ENCODE measurements at places on chromosomes 7 and 10. TPM values are rescaled to one million over a fixed set of nuclear protein-coding genes. Genes with fewer than 3 reads are reported as not detected.

DNA sequence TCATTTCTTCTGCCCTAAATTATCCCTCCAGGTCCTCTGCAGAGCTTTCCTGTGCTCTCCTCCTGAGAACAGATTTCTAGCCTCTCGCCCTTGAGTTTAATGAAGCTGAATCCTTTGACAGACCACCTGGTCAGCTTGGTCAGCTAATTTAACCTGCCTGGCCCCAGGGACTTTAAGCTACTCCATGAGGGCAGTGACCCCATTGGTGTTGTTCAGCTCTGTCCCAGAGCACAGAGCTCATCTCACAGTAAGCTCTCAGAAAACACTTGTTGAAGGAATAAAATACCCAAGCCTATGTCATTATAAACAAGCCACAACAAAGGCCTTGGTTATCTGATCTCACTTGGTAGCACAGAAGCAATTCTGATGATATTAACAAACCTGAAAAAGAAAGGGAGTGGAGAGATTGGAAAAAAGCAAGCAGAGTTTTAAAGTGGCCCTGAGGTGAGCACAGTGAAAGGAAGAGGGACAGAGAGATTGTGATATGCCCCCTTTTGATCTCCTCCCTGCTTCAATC lies 24.4 kb downstream of the SLC26A4 start:
- H3K4me1 ChIP-seq = no peaks in the 10 kb centered on the region
- no peak for DNase-seq
- no peaks in the 10 kb centered on the region for H3K36me3 ChIP-seq
- no peak overlapping the region for H3K4me3 ChIP-seq

DNA sequence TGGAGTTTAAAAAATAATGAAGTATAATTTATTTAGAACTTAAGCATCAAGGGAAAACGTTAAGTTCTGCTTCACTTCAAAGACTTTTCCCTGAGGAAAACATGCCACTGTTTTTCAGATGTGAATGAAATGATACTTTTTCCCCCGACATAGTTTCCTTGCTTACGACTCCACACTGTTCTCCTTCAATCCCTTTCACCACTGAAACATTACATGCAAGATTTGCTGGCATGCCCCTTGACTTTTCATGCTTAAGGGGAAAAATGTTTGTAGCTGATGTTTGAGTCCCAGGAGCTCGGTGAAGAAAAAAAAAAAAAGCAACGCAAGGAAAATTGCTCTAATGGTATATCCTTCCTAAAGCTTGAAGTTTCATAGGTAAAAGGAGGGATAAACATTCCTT lies 10.0 kb downstream of the GLI3 start:
- H3K27me3 ChIP-seq = peaks cover 5% of the 10 kb centered on the region
- H3K27ac ChIP-seq = peak overlapping the region; percentile 74
- H3K36me3 ChIP-seq = no peaks in the 10 kb centered on the region
- H3K4me3 ChIP-seq = no peak overlapping the region
- no peak for DNase-seq

Gene FGFBP3
- total RNA-seq = 1.1 TPM

- no peak overlapping the region for H3K27ac ChIP-seq
- H3K4me3 ChIP-seq = no peak overlapping the region
- no peaks in the 10 kb centered on the region for H3K4me1 ChIP-seq
- H3K36me3 ChIP-seq = no peaks in the 10 kb centered on the region
- DNase-seq = no peak
Measured at GRCh38 chr7:22675917-22676343, 51.1 kb upstream of the IL6 start.

DNA sequence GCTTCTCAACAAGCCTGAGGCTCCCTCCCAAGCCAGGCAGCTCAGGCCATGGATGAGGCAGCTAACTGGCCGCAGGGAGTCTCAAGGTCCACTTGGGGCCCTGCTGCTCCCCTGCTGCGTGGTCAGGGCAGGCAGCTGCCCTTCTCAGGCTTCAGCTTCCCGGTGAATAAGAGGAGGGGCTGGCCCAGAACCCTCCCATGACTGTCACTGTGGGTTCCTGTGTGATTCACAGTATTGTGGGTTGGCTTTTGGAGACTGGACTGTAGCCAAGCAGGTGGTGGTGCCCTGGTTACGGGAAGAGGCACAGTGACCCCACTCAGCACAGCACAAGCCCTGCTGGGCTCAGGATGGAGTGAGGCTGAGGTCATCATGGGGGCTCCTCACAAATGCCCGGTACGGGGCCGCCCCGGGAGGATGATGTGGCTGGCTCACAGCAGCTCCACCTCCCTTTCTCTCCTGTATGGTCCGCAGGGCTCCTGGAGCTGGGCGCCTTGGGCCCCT lies 189.8 kb downstream of the HECW1 start:
- H3K27ac ChIP-seq = no peak overlapping the region
- H3K4me1 ChIP-seq = no peaks in the 10 kb centered on the region
- H3K36me3 ChIP-seq = no peaks in the 10 kb centered on the region

Gene LIPA
- 90.7 TPM for total RNA-seq

GRCh38 chr10:131825960-131826650 lies 74.7 kb upstream of the PPP2R2D start:
- DNase-seq = peak; percentile 25
- no peak overlapping the region for H3K4me3 ChIP-seq
- H3K36me3 ChIP-seq = no peaks in the 10 kb centered on the region

GRCh38 chr7:20229646-20230500 lies 12.7 kb upstream of the MACC1 start:
- no peak for DNase-seq
- H3K27me3 ChIP-seq = no peaks in the 10 kb centered on the region
- no peaks in the 10 kb centered on the region for H3K4me1 ChIP-seq
- H3K4me3 ChIP-seq = no peak overlapping the region
- H3K36me3 ChIP-seq = no peaks in the 10 kb centered on the region

GRCh38 chr7:69961436-69961835 lies 363.2 kb downstream of the AUTS2 start:
- H3K27ac ChIP-seq = no peak overlapping the region
- peaks cover 5% of the 10 kb centered on the region for H3K4me1 ChIP-seq
- H3K27me3 ChIP-seq = no peaks in the 10 kb centered on the region
- H3K36me3 ChIP-seq = no peaks in the 10 kb centered on the region
- DNase-seq = no peak
- H3K4me3 ChIP-seq = no peak overlapping the region

Gene TRUB1
- total RNA-seq = 18.0 TPM

DNA sequence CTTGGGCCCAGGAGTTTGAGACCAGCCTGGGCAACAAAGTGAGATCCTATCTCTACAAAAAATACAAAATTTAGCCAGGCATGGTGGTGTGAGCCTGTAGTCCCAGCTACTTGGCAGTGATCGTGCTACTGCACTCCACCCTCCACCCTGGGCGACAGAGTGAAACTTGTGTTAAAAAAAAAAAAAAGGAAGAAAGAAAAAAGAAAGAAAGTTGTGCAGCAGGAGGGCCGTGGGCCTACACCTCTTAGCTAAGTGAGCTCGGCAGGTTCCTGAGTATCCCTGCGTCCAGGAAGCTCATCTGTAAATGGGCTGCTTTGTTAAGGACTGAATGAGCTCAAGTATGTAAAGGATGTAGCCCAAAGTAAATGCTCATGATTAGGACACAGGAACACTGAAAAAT lies 155.0 kb downstream of the RNF216 start:
- peak overlapping the region; percentile 34 for H3K27ac ChIP-seq
- no peaks in the 10 kb centered on the region for H3K4me1 ChIP-seq

DNA sequence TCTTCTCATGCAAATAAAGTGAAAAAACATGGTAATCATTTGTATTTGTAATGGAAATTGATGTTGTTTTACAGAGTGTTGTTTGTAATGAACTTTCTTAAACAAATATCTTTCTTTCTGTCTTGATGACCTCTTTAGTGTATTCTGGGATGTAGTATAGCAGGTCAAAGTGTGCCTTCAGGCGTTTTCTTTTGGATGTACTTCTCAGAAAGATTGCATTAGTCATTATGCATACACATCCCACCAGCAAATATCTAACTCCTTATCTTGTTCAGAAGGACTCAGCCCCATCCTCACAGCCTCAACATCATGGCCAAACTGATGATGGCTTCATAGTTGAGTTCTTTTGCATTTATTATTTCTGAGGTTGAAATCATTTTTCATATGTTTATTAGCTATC lies 124.7 kb downstream of the LRRC18 start:
- no peak overlapping the region for H3K27ac ChIP-seq
- no peak for DNase-seq

Gene KCNH2
- total RNA-seq = 0.29 TPM

DNA sequence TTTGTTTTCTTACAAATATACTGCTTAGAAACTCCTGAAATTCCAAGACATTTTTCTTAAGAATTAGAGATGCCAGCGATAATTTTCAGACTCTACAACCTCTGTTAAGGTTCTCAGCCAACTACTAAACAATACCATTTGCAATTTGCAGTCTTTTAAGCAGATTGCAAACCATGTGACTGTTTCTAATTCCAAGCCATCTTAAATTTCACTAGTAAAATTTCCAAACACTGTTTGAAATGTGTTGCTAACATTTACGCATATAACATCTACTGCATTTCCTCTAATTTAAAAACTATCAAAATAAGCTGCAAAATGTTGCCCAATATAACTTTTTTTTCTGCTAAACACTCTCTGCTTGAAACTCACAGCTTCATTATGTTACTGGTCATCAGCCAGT lies 56.0 kb upstream of the MACROH2A2 start:
- H3K27me3 ChIP-seq = no peaks in the 10 kb centered on the region
- H3K4me3 ChIP-seq = no peak overlapping the region
- H3K27ac ChIP-seq = no peak overlapping the region
- no peak for DNase-seq

DNA sequence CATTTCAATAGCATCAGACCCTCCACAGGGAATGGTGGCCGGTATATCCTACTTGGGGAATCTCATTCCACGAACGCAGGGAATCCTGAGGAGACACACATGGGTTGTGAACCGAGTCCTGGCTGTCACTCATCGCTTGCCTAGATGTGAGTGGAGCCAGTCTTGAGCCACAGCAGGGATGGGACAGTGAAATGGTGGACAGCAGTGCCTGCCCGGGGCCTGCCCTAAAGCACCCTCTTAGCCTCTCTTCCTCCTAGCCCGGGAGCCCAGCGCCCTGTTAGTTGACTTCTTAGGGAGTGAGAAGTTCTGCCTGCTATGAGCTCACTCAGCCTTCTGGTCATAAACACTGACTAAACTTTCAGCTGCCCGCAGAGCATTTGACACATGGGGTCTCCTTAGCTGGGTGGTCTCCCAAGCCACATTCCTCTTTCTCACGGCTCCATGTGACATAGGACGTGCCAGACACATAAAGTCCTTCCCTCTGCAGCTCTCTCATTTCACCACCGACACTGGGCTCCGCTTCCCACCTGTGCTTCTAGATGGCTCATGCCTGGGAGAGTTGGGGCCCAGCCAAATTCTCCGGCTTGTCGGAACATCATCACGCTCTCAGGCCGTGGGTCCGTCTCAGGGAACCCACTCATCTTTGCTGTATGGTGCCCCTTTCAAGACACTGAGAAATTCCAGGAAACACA lies 60.9 kb downstream of the TCERG1L start:
- peaks cover 47% of the 10 kb centered on the region for H3K27me3 ChIP-seq
- no peak for DNase-seq
- H3K27ac ChIP-seq = no peak overlapping the region
- H3K36me3 ChIP-seq = no peaks in the 10 kb centered on the region
- no peaks in the 10 kb centered on the region for H3K4me1 ChIP-seq
- H3K4me3 ChIP-seq = no peak overlapping the region

- no peaks in the 10 kb centered on the region for H3K4me1 ChIP-seq
- H3K4me3 ChIP-seq = no peak overlapping the region
- no peaks in the 10 kb centered on the region for H3K27me3 ChIP-seq
- H3K27ac ChIP-seq = no peak overlapping the region
Measured at GRCh38 chr7:156038345-156038744, 226.1 kb upstream of the SHH start.

GRCh38 chr7:135445690-135446089 lies 64.2 kb downstream of the CNOT4 start:
- H3K4me3 ChIP-seq = no peak overlapping the region
- H3K36me3 ChIP-seq = no peaks in the 10 kb centered on the region
- H3K27ac ChIP-seq = no peak overlapping the region
- H3K4me1 ChIP-seq = no peaks in the 10 kb centered on the region

- DNase-seq = no peak
- no peaks in the 10 kb centered on the region for H3K4me1 ChIP-seq
- no peaks in the 10 kb centered on the region for H3K27me3 ChIP-seq
- H3K36me3 ChIP-seq = peaks cover 11% of the 10 kb centered on the region
- H3K4me3 ChIP-seq = no peak overlapping the region
Measured at GRCh38 chr10:79310911-79311573, 36.2 kb upstream of the PPIF start.

GRCh38 chr7:139341776-139342226 lies 664 bp downstream of the FMC1 start:
- peak overlapping the region; percentile 100 for H3K27ac ChIP-seq
- H3K36me3 ChIP-seq = no peaks in the 10 kb centered on the region
- no peaks in the 10 kb centered on the region for H3K27me3 ChIP-seq
- H3K4me1 ChIP-seq = peaks cover 3% of the 10 kb centered on the region
- DNase-seq = no peak
- H3K4me3 ChIP-seq = peak overlapping the region; percentile 92

DNA sequence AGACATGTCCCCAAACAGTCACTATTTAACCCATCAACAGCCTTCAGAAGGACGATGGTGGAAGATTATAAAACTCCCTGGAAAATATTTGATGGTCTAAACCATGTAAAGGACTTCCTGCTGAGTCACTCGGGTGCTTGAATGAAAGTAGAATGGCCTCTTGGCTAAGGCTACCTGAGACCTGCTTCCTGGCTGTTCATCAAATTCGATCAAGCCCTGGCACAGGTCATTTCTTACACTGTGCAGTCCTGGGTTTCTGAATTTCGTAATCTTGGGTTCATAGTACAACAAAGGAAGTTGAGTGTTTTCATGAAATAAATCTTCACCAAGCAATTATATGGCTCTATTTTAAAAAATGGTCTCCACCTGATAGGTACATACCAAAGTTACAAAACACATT lies 260.3 kb upstream of the RNF32 start:
- H3K27ac ChIP-seq = peak overlapping the region; percentile 0
- no peaks in the 10 kb centered on the region for H3K36me3 ChIP-seq
- H3K4me3 ChIP-seq = no peak overlapping the region
- H3K27me3 ChIP-seq = no peaks in the 10 kb centered on the region

GRCh38 chr7:14639801-14640200 lies 262.8 kb downstream of the DGKB start:
- no peak overlapping the region for H3K27ac ChIP-seq
- H3K27me3 ChIP-seq = no peaks in the 10 kb centered on the region
- no peak for DNase-seq
- H3K4me1 ChIP-seq = no peaks in the 10 kb centered on the region
- no peaks in the 10 kb centered on the region for H3K36me3 ChIP-seq
